Muscle of leg (tissue), 16 donors: ENCODE measurements at places on chromosomes 12 and 14. TPM values are rescaled to one million over a fixed set of nuclear protein-coding genes. Genes with fewer than 3 reads are reported as not detected.
A peak's percentile ranks its signal among the peaks of the same experiment; 100 is the strongest.

LMBR1L gene
- total RNA-seq, result 30.2 TPM

KRT6C gene
- total RNA-seq, result not detected

LACRT gene
- total RNA-seq, result not detected

DIO3 gene
- total RNA-seq, result 3.3 TPM

CPM gene
- total RNA-seq, result 2.0 TPM

DNA sequence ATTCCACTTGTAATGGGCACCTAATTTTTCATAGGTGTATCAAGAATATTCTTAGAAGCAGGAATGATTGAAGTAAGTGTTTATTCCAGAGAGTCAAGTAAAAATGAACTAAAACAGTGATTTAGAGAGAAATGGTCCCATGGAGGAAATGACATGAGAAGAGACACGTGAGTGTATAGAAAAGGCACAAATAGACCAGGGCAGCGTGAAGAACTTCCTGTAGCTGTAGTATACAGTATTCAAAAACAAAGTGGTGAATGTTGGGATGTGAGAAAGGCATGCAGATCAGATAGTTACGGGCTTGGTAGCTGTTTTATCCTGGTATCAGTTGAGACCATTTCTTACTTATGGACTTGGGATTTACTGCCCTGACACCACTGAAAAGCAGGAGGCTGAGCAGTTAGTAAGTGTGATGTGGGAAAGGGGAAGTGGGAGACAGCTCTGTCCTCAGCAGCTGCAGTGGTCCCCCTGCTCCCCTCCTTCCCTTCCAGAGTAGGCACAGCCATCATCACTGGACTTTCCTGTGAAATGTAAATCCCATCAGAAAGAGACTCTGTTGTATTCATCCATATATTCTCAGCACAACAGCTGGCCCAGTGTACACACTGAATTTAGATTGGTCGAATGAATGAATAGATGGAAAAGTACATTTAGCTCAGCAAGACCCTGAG, 16.8 kb upstream of the TESPA1 start:
- H3K27ac ChIP-seq, result no peak overlapping the region
- DNase-seq, result no peak
- H3K27me3 ChIP-seq, result no peaks in the 10 kb centered on the region

GRCh38 chr14:70254476-70254961, 65.8 kb upstream of the SLC8A3 start:
- H3K4me1 ChIP-seq, result no peaks in the 10 kb centered on the region
- H3K36me3 ChIP-seq, result no peaks in the 10 kb centered on the region
- DNase-seq, result peak; percentile 51

- DNase-seq, result no peak
- peaks cover 16% of the 10 kb centered on the region for H3K4me1 ChIP-seq
- H3K36me3 ChIP-seq, result no peaks in the 10 kb centered on the region
Measured at GRCh38 chr14:54354096-54354495, 42.7 kb upstream of the CDKN3 start.

GRCh38 chr14:47678993-47679392, 3.6 kb upstream of the MDGA2 start:
- no peaks in the 10 kb centered on the region for H3K36me3 ChIP-seq
- no peak overlapping the region for H3K27ac ChIP-seq
- peaks cover 15% of the 10 kb centered on the region for H3K4me1 ChIP-seq
- no peak overlapping the region for H3K4me3 ChIP-seq
- H3K27me3 ChIP-seq, result peaks cover 27% of the 10 kb centered on the region

DNA sequence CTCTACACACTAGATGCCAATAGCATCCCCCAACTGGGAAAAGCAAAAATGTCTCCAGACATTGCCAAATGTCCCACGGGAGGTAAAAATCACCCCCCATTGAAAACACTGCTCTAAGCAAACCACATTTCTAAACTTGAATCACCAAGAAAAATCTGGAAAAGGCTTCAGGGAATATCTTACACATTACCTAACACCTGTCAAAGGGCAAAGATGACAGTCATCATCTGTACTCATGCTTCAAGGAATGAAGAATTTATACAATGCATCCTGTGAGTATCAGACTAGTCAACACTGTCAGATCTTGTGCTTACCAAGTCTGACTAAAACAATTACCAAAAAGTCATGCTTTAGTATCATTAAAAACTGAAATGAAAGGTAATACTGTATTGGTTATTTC, 161.6 kb upstream of the SOX5 start:
- H3K27me3 ChIP-seq, result no peaks in the 10 kb centered on the region
- H3K36me3 ChIP-seq, result no peaks in the 10 kb centered on the region
- no peak overlapping the region for H3K27ac ChIP-seq
- no peak for DNase-seq
- no peak overlapping the region for H3K4me3 ChIP-seq

GRCh38 chr14:90732139-90732538, 84.1 kb downstream of the TTC7B start:
- H3K4me1 ChIP-seq, result peaks cover 8% of the 10 kb centered on the region
- H3K4me3 ChIP-seq, result no peak overlapping the region
- peaks cover 6% of the 10 kb centered on the region for H3K36me3 ChIP-seq
- peak; percentile 18 for DNase-seq
- no peaks in the 10 kb centered on the region for H3K27me3 ChIP-seq

- H3K4me3 ChIP-seq, result no peak overlapping the region
- H3K27me3 ChIP-seq, result no peaks in the 10 kb centered on the region
- no peak for DNase-seq
- H3K4me1 ChIP-seq, result no peaks in the 10 kb centered on the region
- H3K27ac ChIP-seq, result no peak overlapping the region
Measured at GRCh38 chr14:58964598-58964928, 223.9 kb upstream of the DAAM1 start.

GRCh38 chr12:117836476-117836875, 132.3 kb downstream of the KSR2 start:
- peaks cover 3% of the 10 kb centered on the region for H3K4me1 ChIP-seq
- no peaks in the 10 kb centered on the region for H3K36me3 ChIP-seq
- no peak for DNase-seq
- no peak overlapping the region for H3K27ac ChIP-seq

DNA sequence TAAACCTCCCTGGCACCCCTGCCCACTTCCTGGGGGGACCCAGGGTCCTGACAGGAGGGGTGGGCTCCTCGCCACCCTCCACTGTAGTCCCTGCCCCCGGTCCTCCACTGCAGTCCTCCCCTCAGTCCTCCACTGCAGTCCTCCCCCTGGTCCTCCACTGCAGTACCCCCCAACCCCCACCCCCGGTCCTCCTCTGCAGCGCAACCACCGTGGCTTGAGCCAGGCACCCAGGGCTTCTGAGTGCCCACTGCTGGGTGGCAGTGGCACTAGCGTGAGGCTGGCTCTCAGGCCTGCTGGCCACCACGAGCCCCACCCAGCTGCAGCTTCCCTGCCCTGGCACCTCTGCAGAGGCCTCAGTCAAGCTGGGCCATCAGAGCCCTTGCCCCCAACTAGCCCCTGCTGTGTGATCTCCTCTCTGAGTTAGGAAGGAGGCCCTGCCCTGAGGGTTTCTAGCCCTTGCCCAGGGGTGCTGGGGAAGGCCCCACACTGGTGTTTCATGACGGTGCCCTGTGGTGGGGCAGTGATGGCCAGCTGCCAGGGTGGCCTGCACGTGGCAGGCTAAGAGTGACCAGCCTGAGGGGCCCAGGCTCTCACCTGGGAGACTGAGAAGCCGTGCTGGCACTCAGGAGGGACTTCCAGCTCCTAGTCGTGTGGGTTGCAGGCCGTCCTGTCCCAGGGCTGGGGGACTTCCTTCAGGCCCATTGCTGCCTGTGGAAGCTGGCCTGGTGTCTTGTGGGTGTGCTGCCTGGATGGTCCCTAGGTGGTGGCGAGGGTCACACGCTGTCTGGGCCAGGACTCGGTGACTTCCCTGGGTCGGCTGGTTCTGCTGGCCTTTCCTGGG, 9.7 kb downstream of the CEP170B start:
- peaks cover 10% of the 10 kb centered on the region for H3K27me3 ChIP-seq
- H3K36me3 ChIP-seq, result no peaks in the 10 kb centered on the region
- H3K27ac ChIP-seq, result no peak overlapping the region
- H3K4me3 ChIP-seq, result no peak overlapping the region

DNA sequence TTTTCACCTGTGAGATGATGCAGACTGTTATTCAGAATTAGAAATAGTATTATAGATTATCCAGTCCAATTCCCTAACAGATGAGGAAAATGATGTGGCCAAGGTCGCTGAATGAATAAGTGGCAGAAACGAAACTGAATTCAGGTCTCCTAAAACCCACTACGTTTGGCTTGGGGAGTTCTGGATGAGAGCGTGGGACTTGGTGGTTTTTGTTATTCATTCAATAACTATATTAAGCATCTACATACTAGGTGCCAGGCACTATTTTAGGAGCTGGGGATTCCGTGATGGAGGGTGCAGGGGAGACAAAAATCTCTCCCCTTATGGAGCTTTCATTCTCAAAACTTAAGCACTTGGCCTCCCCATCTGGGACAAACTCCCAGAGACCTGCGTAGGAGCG, 813 bp upstream of the CCDC184 start:
- no peaks in the 10 kb centered on the region for H3K36me3 ChIP-seq
- H3K4me1 ChIP-seq, result peaks cover 24% of the 10 kb centered on the region
- H3K27ac ChIP-seq, result no peak overlapping the region
- peak overlapping the region; percentile 53 for H3K4me3 ChIP-seq

DNA sequence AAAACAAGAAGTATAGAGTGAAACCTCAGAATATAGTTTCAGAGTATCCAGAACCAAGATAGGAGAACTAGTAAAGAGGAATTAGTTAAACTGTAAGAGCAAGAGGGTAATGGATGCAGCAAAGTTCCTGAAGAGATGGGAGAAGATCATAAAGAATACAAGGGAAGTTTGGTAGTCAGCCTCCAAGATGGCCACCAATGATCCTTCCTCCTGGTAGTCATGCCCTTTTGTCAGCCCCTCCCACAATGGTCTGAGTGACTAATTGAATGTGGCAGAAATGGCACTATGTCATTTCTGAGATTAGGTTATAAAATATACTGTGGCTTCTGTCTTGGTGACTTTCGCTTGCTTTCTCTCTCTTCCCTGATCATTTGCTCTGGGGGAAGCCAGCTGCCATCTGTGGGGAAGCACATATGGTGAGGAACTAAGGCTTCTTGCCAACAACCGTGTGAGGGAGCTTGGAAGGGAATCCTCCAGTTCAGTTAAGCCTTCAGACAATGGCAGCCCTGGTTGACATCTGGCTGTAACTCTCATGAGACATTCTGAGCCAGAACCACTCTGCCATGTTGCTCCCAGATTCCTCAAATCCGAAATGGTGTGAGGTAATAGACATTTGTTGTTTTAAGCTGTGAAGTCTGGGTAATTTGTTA, 55.3 kb upstream of the AMN1 start:
- H3K27me3 ChIP-seq, result no peaks in the 10 kb centered on the region
- no peaks in the 10 kb centered on the region for H3K36me3 ChIP-seq

- H3K27me3 ChIP-seq, result no peaks in the 10 kb centered on the region
- no peaks in the 10 kb centered on the region for H3K36me3 ChIP-seq
- no peaks in the 10 kb centered on the region for H3K4me1 ChIP-seq
- H3K4me3 ChIP-seq, result no peak overlapping the region
Measured at GRCh38 chr14:65502676-65503124, 90.2 kb downstream of the FUT8 start.
